ENCODE measurements at places on chromosomes 16 and 17.

DNA sequence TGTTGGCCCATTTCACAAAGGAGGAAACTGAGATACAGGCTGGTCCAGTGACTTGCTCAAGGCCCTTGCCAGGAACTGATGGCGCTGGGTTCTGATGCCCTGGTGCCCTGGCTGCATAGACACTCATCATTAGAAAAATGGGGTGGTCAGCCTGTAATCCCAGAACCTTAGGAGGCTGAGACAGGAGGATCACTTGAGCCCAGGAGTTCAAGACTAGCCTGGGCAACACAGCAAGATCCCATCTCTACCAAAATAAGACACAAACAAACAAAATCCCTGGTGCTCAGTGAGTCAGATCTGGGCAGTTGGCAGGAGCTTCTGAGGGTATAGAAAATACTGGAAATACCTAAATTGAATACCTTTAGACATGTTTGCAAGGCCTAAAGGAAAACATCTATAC is 41.1 kb upstream of the KIFC3 start:
- no peak for DNase-seq

GRCh38 chr17:2928294-2928890 is 132.2 kb downstream of the RAP1GAP2 start:
- DNase-seq: no peak

GRCh38 chr16:10308305-10309193 is 77.3 kb upstream of the ATF7IP2 start:
- no peak for DNase-seq

GRCh38 chr17:2406903-2407790 is 6.3 kb upstream of the MNT start:
- peak; percentile 79 for DNase-seq

Measured in suppressor macrophage (primary cell).